ENCODE measurements at places on chromosomes 12 and 14.

DNA sequence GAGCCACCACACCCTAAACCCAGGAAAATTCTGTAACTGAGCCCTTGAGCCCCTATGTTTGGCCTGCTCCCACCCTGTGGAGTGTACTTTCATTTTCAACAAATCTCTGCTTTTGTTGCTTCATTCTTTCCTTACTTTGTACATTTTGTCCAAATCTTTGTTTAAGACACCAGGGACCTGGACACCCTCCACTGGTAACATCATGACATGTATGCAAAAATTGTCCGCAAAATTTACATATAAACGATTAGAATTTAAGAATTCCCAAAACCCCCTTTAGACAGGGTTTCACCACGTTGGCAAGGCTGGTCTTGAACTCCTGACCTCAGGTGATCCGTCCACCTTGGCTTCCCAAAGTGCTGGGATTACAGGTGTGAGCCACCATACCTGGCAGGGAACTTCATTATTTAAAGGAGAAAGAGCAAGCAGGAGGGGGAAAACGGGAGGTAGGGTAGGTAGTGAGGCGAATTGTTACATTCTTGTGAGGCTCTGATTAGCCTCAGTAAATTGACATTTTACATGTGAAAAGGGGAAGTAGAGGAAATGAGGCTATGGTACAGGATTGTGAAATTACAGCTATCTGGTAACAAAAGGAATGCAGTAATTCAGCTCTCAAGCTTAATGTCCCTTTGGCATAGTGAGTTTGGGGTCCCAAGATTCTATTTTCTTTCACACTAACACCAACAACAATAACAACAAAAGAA lies 27.6 kb downstream of the TUBA1A start:
- no peak for DNase-seq

- DNase-seq: no peak
These were observed at the start of gene OR4Q3 for GRCh38 chr14:19743256-19743655. Gene OR4Q3 (plus strand): TSS chr14:19743571.

- no peak for DNase-seq
These were observed 239.3 kb downstream of the MED13L start for GRCh38 chr12:116037941-116038837.

- no peak for DNase-seq
These were observed 148.6 kb downstream of the SLC6A15 start for GRCh38 chr12:84764001-84764400.

GRCh38 chr12:45509187-45509586 lies 220.3 kb upstream of the ARID2 start:
- DNase-seq: no peak

GRCh38 chr12:105570944-105571343 lies 240.5 kb downstream of the C12orf75 start:
- no peak for DNase-seq

- DNase-seq: no peak
These were observed 15.7 kb downstream of the MDM2 start for GRCh38 chr12:68823696-68824095.

- DNase-seq: no peak
These were observed 391.2 kb downstream of the AEBP2 start for GRCh38 chr12:19830446-19830845.
